Urinary bladder (tissue), 4 donors: ENCODE measurements at places on chromosomes 5 and 9. TPM values are rescaled to one million over a fixed set of nuclear protein-coding genes. Genes with fewer than 3 reads are reported as not detected.

CFAP157 gene
- not detected for total RNA-seq

CACNA1B gene
- total RNA-seq = 0.63 TPM

DNA sequence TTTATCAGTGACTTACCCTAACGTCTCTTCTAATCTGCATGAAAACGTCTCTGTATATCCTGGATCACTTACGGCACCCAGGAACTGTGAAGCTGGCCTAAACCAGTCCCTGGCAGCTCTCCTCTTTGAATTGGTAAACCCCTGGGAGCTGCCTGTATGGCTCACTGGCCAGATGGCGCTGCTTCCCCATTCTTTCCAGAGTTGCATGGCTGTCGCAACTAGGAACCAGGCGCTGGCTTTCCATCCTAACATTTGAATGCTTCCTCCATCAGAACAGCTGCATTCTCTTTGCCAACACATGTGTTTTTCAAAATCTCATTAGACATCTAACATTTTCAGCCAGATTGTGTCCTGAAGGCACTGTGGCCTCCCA lies 8.0 kb upstream of the PCA3 start:
- no peak for DNase-seq

DNA sequence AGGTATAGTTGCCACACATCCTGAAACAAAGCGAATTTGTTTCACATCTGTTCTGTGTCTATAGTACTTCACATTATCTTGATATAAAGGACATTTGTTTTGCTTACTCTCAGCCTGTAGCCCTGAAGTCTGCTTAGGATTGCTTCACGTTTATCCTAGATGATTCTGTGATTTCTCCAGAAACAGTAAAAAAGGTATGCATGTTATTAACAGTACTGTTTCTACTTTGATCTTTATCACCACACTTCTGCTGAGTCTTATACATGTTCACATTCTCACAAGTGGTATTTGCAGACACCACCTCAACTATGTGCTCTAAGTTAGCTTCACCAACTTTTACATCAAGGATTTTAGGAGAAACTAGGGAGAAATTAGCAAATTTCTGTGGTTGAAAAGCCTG lies 47.4 kb upstream of the ADAMTS19 start:
- DNase-seq = no peak

PCDHB8 gene
- total RNA-seq = 1.6 TPM

- DNase-seq = no peak
These were observed 78.3 kb upstream of the TRIO start for GRCh38 chr5:14064841-14065240.

OGN gene
- total RNA-seq = 822 TPM

GRCh38 chr5:10615693-10616092 lies 51.8 kb downstream of the ANKRD33B start:
- no peak for DNase-seq

DNA sequence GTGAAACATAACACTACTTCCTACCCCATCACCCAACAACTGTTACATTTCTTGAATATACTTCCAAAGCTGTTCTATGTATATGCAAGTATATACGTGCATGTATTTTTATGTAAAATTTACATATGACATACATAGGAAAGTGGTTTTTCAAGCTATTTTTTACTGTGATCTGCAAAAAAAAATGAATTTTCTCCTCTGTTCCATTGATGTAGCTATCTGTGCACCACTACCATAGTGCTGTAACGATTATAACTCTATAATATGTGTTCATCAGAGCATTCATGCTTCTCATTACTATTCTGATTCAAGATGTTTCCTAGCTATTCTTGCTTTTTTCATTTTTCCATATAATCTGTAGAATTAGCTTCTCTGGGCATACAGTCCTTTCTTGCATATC lies 164.0 kb downstream of the DEPDC1B start:
- DNase-seq = no peak

DNA sequence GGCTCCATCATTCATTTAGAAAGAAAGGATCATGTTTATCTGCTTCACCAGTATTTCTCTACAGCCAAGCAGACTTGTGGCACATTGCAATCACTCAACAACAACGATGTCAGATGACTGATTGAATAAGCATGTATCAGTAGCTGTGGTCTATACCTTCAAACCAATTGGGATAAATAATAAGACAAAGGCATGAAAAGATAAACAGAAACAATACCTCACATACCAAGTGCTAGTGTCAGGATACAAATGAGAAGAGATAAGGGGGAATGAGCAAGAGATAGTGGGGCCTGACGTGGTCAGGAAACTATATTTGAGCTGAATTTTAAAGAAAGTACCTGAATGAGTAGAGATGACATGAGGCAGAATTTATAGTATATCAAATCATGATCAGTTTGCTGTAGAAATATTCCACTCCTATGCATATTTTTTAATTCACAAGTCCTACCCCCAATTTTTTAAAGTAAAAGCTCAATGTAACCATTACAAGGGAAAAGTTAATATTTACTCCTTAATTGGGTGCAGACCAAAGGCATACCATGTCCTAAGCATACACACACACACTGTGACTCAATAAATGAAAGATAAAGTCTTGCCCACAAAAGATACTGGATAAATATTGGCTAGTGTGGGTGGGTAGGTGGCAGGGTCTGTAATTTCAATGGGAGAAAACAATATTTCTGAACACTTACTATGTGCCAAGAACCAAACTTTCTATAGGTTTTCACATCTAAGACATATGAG lies 284.5 kb downstream of the SPOCK1 start:
- no peak for DNase-seq

DNA sequence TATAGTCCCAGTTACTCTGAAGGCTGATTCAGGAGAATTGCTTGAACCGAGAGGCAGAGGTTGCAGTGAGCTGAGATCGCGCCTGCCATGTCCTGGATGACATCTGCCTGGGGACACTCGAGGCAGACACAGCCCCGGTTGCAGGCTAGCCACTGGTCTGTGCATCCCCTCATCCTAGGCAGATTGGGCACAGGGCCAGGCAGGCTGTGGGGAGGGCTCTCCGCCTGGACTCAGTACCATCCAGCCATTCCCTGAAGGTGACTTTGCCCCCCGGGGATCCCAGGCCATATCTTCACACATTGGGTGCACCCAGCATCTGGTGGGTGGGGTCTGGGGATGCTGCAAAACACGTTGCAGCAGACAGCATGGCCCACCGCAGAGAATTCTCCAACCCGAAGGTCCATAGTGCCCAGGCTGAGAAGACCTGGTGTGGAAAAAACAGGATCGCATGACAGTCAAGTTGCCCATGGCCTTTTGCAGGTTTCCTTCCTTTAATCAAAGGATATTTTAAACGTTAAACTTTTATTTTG lies 50.9 kb upstream of the SUSD3 start:
- DNase-seq = no peak

- DNase-seq = no peak
These were observed 80.7 kb downstream of the MVB12B start for GRCh38 chr9:126407114-126407870.
